ENCODE measurements at places on chromosomes 5 and 9.

DNA sequence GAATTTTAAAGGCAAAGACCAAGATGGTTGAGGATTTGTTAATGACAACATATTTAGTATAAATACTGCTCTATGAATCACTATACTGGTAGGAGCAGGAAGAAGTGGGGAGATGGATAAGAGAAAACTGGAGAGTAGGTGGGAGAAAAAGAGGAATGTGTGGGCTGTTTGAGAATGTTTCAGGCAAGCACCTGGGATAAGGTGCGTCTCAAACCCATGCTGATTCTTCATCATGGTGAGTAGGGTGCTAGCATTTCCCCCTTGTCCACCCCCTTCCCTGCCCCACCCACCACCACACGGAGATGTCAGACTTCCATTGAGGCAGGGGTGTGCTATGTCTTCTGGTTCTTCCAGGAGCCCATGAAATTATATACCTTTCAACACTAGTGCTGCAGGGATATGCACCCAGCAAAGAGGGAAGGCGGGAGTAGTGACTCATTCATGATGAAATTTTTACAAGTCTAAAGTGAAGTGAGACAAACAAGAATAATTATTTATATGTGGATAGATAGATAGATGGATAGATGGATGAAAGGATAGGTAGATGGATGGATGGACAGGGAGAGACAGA lies 54.3 kb downstream of the MTX3 start:
- DNase-seq = no peak

- DNase-seq = no peak
These were observed 64.9 kb downstream of the MARCHF3 start for GRCh38 chr5:126965487-126965886.

DNA sequence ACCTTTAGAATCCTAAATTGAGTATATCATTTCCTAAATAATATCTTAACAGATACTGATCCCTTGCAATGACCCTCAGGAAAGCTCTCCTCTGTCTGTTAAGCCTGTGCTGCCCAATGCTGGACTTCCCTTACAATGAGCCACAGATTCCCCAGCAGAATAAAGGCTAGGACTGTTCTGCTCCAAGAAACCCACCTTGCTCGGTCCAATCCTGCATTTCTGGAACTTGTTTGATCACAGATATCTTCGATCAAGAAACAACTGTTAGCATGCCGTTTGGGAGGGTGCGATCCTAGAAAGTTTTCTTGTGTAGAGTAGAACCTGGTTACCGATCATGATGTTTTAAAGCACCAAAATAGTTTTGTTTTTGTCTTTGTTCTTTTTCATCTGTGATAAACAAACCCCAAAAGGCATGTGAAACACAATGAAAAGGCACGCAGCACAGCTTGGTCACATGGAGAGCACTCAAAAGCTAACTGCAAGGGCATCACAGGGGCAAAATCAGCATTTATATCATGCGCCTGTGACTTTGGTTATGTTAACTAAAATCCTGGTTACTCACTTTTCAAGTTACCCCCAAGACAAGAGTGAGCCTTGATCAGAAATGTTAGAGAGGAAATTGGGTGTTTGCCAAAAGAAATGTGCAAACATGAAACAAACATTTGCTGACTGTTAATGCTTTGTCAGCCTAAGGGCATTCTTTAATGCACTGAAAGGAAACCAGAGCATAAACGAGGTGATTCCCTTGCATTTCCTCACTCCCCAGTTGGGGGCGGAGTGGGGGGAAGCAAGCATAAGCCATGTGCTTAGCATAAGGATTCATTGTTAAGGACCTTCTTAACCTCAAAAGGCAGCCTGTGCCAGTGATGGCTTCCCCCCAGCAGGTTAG lies 61.9 kb upstream of the ADAMTS16 start:
- no peak for DNase-seq

- no peak for DNase-seq
These were observed 22.7 kb upstream of the CATSPER3 start for GRCh38 chr5:134945041-134945440.

- DNase-seq = no peak
These were observed 42.4 kb downstream of the CPLANE1 start for GRCh38 chr5:37206736-37207135.

GRCh38 chr5:177494346-177495195 lies 2.8 kb downstream of the PDLIM7 start:
- no peak for DNase-seq

DNA sequence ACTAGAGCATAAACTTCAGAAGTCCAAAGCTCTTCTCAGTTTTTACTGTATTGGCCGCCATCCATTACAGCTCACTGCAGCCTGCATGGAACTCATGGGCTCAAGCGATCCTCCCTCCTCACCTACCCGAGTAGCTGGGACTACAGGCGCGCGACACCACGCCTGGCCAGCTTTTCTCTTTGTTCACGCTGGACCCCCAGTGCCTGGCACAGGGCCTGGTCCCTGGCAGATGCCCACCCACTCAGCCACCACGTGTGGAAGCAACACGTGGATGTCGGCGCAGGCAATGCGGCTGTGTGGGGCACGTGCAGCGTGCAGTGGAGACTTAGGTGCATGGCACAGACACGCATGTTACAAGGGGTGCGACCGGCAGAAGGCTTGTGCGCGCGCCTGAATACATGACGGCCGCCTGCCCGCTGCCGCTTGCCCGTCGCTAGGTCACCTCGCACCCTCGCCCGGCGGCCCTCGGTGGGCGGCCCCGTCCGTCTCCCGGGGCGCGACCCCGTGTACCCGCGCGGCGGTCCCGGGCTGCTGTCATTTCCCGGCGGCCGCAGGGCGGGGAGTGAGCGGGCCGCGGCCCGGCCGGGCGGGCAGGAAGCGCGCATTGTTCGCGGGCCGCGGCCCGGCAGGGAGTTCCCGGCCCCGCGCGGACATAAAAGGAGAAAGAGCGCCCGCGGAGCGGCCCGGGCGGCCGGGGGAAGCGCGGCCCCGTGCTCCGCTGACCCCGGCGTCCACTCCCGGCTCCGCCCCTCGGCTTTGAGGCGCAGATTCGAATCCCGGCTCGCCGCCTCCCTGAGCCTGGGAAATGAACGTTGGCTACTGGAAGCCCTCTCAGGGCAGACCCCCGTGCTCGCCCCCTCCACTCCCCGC lies 24.1 kb upstream of the PTGS1 start:
- no peak for DNase-seq

DNA sequence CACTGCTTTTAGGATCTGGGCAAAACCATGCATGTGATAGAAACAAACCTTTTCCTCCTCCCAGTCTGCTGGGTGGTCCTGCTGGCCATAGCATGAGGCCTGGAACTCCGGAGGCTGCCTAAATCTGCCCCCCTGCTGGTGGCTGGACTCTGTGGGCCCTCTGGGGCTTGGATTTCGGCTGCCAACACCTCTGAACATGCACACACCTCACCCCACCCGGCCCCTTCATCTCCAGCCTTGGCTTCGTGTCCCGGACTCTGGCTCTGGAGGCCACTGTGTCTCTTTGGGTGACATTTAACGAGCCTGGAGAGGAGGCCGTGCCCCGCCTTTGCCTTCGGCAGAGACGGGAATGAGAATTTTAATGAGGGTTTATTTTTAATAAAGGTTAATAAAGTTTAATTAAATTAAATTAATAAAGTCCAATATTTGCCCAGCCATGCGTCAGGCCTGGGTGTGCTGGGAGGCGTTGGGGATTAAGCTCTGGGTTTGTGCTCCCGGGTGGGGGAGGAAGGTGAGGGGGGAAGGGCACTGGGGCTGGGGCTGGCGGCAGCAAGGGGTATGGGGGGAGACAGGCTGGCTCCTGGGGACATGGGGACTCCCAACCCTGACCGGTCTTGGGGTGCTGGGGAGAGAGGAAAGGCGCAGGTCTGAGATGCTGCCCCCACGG lies 251.8 kb downstream of the PBX3 start:
- DNase-seq = no peak

GRCh38 chr5:164561933-164562872 lies 1056.8 kb downstream of the MAT2B start:
- DNase-seq = no peak

DNA sequence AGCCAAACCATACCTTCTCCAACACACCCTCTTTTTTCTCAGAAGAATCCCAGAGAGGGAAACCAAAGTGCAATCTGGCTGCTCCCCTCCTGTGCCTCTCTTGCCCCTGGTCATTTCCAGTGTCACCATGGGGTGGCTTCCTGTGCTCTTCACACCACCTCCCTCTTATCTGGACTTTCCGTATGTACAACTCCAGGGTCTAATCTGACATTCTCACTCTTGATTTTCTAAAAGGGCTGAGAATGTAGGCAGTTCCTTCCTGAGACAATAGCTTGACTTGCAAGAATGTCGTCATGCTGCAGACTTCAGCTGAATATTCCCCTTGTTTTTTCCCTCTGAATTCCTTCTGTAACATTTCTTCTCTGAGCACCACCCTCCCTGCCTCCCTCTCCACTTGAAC lies 110.2 kb downstream of the FBXL7 start:
- DNase-seq = no peak

DNA sequence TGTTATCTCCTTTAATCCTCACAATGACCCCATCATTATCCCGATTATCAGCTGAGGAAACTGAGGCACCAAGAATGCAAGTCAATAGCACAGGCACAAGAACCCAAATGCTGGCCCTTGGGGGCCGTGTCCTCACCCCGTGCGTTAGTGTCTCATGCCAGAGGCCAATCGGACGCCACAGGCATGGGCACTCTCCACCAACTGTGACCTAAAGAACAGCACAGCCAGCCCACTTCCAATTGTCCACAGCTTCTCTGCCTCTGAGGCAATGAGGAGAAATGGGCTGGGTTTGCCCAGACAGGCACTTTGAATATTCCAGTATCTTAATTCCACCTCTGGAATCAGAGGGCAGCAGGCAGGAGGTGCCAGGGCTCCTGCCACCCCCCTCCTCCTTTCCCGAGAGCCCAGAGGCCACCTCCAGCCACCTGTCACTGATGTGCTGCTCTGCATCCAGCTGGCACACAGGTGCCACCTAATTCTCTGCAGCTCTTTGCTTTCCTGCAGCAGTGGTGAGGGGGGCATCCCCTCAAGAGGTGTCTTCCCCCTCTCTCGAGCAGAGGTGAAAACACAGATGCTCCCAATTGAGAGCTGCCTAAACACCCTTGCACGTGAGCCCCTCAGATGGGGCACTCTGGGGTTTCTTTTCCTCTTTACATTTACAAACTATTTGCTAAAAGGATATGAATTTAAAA lies 107.5 kb downstream of the ROR2 start:
- no peak for DNase-seq
